ENCODE measurements at places on chromosomes 5 and 9. TPM values are rescaled to one million over a fixed set of nuclear protein-coding genes. Genes with fewer than 3 reads are reported as not detected.

Gene CARTPT
- total RNA-seq: not detected

Gene PLPPR1
- 1.1 TPM for total RNA-seq

Gene ZNF879
- 3.6 TPM for total RNA-seq

Gene LCN12
- total RNA-seq: not detected

Gene C9orf153
- 0.27 TPM for total RNA-seq

Gene ITGA1
- total RNA-seq: 3.5 TPM

Gene SOWAHA
- total RNA-seq: not detected

Gene TAF11L8
- not detected for total RNA-seq

Gene CCL28
- 2.4 TPM for total RNA-seq

Gene SCGB3A2
- not detected for total RNA-seq

Gene TICAM2
- total RNA-seq: 3.4 TPM

Gene TAF11L5
- not detected for total RNA-seq

Gene SLC34A1
- total RNA-seq: not detected

Gene CCIN
- 0.40 TPM for total RNA-seq

Gene ARID3C
- total RNA-seq: 0.07 TPM

Gene GABRA6
- 0.66 TPM for total RNA-seq
